Fibroblast of gingiva (primary cell): ENCODE measurements at places on chromosomes 16 and 17.

DNA sequence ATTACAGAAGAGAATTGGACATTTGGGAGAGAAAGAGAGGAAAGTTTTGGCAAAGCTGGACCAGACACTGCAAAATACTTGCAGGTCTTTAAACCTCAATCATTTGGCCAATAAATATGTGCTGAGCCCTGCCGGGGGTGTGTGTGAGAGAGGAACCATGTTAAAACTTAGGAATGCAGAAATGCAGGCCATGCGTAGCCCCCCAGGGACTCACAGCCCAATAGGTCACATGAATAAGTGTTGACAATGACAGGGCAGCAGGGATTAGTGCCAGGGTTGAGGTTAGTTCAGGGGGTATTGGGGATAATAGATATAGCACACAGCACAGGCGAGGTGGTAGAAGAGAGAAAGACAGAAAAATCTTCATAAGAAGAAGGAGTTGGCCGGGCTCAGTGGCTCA, 113.3 kb upstream of the ADAMTS18 start:
- DNase-seq: no peak

- no peak for DNase-seq
These were observed 789 bp downstream of the CSNK1D start for GRCh38 chr17:82272495-82273326.

DNA sequence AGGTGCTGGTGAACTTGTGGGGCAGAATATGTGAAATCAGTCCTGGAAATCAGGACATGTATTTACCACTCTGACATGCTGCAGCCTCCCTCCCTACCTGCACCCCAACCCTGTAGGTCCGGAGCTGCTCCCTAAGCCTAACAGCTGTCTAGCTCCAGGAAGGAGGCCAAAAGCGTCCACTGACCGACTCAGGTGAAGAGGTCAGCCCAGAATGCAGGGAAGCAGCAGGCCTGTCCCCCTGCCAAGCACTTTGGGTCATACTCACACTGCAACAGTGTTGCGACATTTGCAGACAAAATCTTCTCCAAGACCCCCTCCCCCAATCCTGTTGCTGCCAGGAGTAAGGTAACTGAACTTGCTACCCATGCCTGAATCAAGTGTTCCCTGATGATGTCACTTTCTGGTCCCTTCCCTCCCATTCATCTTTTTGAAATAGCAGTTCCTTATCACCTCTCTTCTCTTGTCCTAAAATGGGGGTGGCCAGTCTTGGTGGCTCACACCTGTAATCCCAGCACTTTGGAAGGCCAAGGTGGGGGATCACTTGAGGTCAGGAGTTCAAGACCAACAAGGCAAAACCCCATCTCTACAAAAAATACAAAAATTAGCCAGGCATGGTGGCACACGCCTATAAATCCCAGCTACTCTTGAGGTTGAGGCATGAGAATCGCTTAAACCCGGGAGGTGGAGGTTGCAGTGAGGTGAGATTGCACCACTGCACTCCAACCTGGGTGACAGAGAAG, 1.3 kb upstream of the ACLY start:
- DNase-seq: peak; percentile 43

GRCh38 chr17:76074390-76075363, at the start of gene GALR2:
TSS of gene GALR2 (plus strand) at chr17:76074781. CDS start at chr17:76074884, 103 bp downstream.
- no peak for DNase-seq

DNA sequence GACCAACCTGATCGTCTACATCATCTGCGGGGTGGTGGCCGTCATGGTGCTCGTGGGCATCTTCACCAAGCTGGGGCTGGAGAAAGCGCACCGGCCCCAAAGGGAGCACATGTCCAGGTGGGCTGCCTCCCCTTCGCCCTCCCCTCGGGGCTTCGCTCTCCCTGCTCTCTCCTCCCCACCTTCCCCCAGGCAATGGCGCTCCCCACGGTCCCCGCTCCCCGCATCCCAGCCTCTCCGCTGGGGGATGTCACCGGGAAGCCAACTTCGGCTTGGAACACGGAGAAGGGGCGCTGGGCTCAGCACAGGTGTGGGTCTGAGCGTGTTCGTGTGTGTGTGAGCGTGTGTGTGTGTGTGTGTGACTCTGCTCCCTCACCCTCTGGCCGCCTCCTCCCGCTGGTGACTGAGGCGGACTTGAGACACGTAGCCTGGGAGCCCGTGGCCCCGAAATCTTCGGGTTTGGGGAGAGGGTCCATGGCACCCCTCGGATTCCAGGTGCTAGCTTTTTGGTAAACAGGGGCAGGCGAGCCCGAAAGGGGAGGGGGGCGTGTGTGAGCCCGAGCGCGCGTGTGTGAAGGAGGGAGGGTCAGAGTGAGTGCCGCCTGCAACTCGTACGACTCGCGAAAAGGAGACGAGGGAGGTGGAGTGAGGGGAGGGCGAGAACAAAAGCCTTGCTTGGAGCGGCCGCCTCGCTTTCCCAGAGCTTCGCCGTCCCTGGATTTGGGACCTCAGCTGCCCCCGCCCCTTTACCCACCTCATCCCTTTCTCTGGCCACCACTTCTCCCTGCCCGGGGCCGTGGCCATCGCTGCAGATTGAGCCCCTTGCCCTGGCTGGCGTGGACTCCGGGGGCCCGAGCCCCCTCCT, 1.3 kb downstream of the SHISA9 start:
- no peak for DNase-seq

- no peak for DNase-seq
These were observed 790 bp downstream of the CRHR1 start for GRCh38 chr17:45784741-45785479.

- no peak for DNase-seq
These were observed 168.1 kb downstream of the XYLT1 start for GRCh38 chr16:17302620-17303019.

- DNase-seq: no peak
These were observed 9.1 kb upstream of the SOST start for GRCh38 chr17:43767713-43768059.

DNA sequence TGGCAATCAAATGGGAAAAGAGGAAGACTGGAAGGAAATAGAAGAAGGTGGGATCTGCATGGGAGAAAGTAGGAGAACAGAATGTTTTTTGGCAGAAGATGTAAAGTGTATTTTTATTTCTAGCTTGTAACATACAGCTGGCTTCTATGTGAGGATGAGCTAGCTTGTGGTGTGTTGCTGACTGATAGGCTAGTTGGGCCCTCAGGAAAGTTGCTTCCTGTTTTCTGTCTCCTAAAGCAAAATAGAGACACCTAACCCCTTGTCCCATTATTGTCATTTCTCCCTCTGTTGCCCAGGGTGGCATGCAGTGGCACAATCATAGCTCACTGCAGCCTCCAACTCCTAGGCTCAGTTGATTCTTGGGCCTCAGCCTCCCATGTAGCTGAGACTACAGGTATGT, 15.9 kb downstream of the TNRC6A start:
- no peak for DNase-seq

DNA sequence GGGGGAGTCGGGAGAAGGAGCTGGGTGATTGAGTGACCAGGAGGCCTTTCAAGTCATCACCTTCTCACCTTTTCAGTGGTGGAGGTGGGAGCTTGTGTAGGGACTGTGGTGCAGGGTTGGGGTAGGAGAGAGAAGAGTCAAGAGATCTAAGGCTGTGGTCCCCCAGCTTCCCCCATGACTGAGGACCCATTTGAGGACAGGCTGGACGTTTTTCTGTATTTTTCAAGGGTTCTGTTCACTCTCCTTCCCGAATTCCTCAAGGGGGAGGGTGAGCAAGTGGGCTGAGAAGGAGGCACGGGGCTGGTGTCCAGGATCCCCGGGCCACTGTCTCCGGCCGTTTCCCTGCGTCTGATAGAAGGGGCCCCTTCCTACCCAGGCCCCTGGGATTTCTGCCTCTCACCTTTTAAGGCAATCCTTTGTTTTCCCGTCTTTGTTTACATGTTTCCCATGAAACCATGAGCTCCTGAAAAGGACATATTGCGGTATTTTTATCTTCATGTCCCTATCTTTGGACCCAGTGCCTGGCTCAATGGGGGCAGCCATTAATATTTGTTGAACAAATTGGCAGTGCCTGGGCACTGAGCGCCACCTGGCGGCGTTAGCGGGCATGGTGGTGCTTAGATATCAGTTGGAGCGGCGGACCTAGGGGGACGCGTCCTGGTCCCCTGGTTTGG, 9.2 kb upstream of the CD300A start:
- peak; percentile 12 for DNase-seq

DNA sequence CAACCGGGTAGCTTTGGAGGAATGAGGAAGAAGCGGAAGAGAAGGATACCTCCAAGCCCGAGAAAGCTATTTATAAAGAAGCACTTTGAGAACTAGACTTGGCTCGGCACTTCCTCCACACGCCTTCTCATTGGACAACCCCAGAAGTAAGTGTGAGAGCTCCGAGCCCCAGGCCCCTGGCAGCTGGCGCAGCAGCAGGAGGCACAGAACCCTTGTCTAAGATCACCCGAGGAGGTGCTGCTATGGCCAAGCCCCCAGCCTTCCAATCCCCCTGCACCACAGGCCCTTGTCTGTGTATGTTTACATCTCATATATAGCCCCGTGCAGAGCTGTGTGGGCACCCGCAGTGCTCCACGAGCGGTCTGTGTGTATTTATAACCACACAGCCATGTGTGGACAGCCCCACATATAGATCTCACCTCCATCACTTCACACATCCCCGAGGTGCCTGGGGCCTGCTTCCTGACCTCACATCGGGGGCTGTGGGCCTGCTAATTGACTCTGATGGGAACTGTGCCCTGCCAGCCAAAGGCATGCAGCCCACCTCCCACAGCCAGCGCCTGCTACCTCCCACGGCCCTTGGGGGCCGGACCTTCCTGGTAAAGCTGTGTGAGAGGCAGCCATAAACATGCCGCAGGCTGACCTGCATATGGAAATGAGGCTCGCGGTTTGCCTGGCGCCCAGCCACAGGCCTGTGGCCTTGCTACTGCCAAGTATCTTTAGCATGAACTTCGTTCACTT, 96.1 kb downstream of the C17orf67 start:
- DNase-seq: peak; percentile 43

GRCh38 chr17:4838309-4838785, 5.2 kb downstream of the MINK1 start:
- DNase-seq: no peak

GRCh38 chr17:4304417-4305027, 40.7 kb upstream of the ANKFY1 start:
- DNase-seq: peak; percentile 21

DNA sequence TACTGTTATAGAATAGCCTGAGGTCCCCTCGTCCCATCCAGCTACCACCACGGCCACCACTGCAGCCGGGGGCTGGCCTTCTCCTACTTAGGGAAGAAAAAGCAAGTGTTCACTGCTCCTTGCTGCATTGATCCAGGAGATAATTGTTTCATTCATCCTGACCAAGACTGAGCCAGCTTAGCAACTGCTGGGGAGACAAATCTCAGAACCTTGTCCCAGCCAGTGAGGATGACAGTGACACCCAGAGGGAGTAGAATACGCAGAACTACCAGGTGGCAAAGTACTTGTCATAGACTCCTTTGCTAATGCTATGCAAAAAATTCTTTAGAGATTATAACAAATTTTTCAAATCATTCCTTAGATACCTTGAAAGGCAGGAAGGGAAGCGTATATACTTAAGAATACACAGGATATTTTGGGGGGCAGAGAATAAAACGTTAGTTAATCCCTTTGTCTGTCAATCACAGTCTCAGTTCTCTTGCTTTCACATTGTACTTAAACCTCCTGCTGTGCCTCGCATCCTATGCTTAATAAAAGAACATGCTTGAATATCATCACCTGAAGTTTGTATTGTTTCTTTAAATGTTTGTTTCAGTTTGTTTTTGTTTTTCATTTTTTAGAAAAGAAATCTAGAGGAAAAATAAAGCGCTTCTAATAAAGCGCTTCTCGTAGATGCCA, 388.3 kb downstream of the MAF start:
- DNase-seq: no peak

- DNase-seq: no peak
These were observed 18.1 kb upstream of the MYH8 start for GRCh38 chr17:10439816-10440215.

DNA sequence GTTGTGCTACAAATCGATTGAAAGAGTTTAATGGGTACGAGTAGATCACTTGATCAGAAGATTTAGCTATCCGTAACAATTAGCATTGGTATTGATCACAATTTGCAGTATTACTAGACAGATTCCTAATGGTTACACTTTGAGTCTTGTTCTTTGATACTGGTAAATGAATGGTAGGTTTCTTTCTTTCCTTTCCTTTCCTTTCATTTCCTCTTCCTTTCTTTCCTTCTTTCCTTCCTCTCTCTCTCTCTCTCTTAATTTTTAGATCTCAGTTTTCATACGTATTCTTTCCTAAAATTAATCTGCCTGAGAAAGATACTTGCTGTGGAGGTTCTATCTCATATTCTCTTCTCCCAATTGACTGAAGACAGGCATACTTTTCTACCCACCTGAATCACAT, 17.9 kb downstream of the CPD start:
- DNase-seq: no peak

GRCh38 chr17:9151091-9151490, 129.8 kb downstream of the NTN1 start:
- DNase-seq: no peak
